ENCODE measurements at places on chromosomes 6 and 20. TPM values are rescaled to one million over a fixed set of nuclear protein-coding genes. Genes with fewer than 3 reads are reported as not detected.

PPIL6 gene
- 26.3 TPM for total RNA-seq

CPNE5 gene
- 4.6 TPM for total RNA-seq

FLRT3 gene
- total RNA-seq = 12.0 TPM

SLC22A3 gene
- 2.6 TPM for total RNA-seq

ETV7 gene
- total RNA-seq = 1.4 TPM

HLA-DMB gene
- 82.9 TPM for total RNA-seq

HLA-DOA gene
- 14.8 TPM for total RNA-seq

DNA sequence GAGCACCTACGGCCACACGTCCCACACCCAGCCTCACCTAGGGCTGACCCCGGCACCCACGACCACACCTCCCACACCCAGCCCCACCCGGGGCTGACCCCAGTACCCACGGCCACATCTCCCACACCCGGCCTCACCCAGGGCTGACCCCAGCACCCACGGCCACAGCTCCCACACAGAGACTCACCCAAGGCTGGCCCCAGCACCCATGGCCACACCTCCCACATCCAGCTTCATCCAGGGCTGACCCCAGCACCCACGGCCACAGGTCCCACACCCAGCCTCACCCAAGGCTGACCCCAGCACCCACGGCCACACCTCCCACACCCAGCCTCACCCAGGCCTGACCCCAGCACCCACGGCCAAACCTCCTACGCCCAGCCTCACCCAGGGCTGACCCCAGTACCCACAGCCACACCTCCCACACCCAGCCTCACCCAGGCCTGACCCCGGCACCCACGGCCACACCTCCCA, 36.7 kb downstream of the NINL start:
- H3K4me1 ChIP-seq = peaks cover 28% of the 10 kb centered on the region
- no peaks in the 10 kb centered on the region for H3K27me3 ChIP-seq
- H3K27ac ChIP-seq = no peak overlapping the region
- no peaks in the 10 kb centered on the region for H3K36me3 ChIP-seq
- no peak for DNase-seq

GRCh38 chr20:54350415-54350814, 125.0 kb upstream of the DOK5 start:
- H3K36me3 ChIP-seq = no peaks in the 10 kb centered on the region
- H3K4me3 ChIP-seq = no peak overlapping the region
- no peak for DNase-seq
- no peak overlapping the region for H3K27ac ChIP-seq

DNA sequence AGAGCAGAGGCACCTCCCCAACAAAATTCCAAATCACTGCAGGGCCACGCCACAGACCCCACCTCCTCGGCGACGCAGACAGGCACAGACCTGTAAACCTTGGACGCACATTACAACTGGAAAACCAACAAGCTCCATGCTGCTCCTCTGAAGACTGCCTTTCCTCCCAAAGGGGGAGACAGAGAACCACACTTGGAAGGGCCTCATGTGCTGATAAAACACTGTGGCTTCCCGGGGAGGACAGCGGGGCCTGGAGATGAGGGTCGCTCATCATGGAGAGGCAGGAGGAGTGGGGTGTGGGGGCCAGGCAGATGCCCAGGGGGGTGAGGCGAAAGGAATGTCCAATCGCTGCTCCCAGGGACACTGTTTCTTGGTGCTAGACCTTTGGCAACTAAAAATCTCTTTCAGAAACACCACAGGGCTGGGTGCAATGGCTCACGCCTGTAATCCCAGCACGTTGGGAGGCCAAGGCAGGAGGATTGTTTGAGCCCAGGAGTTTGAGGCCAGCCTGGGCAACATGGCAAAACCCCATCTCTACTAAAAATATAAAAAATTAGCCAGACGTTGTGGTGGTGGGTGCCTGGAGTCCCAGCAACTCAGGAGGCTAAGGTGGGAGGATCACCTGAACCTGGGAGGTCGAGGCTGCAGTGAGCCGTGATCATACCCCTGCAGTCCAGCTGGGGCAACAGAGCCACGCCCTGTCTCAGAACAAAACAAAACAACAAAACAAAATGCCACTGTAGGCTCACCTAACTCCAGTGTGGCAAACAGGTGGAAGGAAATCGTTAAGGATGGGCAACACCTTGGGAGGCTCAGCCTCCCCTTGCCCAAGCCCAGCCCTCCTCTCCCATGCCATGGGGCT, 53.8 kb downstream of the ABHD12 start:
- peak; percentile 20 for DNase-seq
- no peaks in the 10 kb centered on the region for H3K27me3 ChIP-seq
- H3K27ac ChIP-seq = peak overlapping the region; percentile 21
- no peaks in the 10 kb centered on the region for H3K36me3 ChIP-seq

DNA sequence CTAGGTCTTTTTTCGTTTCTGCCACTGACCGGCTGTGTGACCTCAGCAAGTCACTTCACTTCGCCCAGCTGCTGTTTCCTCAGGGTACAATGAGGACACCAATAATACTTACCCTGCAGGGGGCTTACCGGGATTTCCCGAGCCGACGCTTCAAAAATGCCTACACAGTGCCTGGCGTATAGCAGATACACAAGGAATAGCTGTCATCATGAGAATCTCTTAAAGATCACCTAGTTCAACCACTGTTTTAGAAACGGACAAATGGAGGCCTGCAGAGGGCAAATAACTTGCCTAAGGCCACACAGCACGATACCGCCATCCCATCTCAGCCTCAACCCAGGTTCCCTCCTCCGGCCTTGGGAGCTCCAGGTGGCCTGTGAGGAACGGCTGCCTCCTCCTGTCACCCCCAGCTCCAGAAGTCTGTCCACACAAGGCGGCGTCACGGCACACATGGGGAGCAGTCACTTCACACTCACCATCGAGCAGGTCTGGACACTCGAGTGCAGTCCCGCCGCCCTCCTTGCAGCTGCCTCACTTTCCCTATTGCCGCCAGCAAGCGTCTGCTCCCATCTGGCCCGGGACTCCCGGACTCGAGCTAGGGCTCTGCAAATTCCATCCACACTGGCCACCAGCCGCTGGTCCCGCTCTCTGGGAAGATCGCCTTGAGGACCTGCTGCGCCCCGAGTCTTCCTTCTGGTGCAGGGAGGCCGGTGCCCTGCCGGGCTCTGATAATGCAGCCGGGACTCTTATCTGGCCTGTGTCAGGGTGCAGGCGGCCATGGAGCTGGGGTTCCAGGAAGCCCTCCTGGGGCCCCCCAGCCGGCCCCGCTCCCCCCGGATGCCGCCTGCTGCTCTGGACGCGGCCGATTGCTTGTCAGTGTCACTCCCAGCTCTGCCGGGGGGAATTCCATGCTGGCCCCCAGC, at the start of gene RIPOR3:
RIPOR3 (minus strand) TSS at position 893 of the 923 bp plus-strand sequence; CDS start at position 479, 414 bp downstream.
- peaks cover 6% of the 10 kb centered on the region for H3K4me1 ChIP-seq
- no peak for DNase-seq
- H3K27me3 ChIP-seq = no peaks in the 10 kb centered on the region

- H3K4me1 ChIP-seq = no peaks in the 10 kb centered on the region
- DNase-seq = no peak
- no peaks in the 10 kb centered on the region for H3K27me3 ChIP-seq
- no peak overlapping the region for H3K27ac ChIP-seq
- H3K4me3 ChIP-seq = no peak overlapping the region
Observed at GRCh38 chr6:104613416-104614001, 246.2 kb downstream of the HACE1 start.

- peaks cover 49% of the 10 kb centered on the region for H3K4me1 ChIP-seq
- no peaks in the 10 kb centered on the region for H3K36me3 ChIP-seq
- DNase-seq = no peak
- H3K27ac ChIP-seq = no peak overlapping the region
Observed at GRCh38 chr20:34047917-34048316, 54.2 kb downstream of the RALY start.

DNA sequence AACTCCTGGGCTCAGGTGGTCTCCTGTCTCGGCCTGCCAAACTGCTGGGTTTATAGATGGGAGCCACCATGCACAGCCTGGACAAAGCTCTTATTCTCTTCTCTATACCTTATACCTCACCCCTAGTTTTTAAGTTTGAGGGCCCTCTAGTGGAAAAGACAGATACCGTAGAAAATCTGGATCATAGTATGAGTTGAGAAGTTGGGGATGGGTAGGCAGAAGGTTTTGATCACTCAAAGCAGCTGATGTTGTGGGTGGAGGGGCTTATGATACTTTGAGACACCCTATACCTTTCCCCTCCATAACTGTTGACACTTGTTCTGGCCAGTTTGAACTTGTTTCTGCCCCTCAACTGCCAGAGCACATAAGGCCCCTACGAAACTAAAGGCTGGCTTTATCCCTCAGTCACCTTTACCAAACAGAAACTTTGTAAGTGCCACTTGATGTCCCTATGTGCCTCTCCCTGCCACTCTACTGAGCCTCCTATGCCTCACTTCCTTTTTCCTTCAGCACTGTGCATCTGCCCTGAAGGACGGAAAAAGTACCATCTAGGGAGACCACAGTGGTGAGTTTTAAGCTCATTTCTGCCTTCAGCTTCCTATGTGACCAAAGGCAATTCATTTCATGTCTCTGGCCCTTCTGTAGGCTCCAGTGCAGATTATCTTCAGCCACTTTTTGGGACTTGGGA, 28.6 kb downstream of the RALY start:
- peaks cover 95% of the 10 kb centered on the region for H3K4me1 ChIP-seq
- no peaks in the 10 kb centered on the region for H3K27me3 ChIP-seq
- H3K36me3 ChIP-seq = no peaks in the 10 kb centered on the region
- DNase-seq = no peak
- peak overlapping the region; percentile 80 for H3K27ac ChIP-seq

DNA sequence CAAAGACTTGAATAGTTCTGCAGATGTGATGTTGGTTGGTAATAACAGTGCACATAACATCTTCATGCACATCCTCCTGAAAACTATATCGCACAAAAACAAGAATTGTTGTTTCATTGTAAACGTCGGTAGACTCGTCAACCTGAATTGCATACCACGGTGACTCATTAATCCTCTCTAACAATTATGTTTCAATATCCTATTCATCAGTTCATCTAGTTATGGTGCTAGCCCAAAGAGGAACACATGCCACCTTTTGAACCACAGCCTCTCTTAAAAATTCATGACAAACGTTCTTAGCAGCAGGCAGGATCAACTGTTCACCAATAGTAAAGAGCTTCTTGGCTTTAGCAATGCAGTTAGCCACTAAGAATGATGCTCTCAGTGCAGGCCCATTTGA, 25.0 kb downstream of the CRYBG1 start:
- H3K4me1 ChIP-seq = no peaks in the 10 kb centered on the region
- H3K36me3 ChIP-seq = no peaks in the 10 kb centered on the region
- H3K27me3 ChIP-seq = no peaks in the 10 kb centered on the region
- H3K4me3 ChIP-seq = no peak overlapping the region

DNA sequence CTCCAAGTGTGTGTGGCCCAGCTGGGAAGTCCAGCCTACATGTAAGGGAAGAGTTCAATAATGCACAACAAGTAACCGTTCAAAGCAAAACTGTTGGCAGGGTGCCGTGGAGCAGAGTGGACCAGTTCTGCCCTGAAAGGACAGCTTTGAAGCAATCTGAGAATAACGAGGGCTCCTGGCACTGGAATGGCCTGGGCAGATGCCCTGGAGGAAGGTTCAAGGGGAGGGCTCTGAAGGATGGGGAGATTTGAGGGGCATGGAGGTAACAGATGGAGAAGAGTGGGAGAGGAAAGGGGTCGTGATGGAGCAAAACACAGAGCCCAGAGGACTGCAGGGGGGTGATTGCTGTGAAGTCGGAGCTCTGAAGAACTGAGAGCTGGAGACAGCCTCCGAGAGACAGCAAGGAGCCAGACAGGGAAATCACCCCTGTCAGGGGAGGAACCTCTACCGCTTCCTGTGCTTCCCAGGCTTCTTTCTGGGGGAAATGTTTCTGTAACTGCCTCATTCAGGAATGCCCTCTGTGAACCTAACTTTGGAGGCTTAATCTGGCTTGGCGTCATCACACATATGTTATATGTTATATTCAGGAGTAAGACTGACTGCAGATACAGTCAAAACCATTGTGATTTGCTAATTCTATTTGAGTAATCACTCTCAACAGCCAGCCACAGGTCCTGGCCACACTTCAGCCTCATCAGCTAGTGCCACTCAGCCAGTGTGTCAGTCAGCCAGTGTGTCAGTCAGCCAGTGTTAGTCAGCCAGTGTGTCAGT, 41.2 kb downstream of the ZC3H12D start:
- H3K27ac ChIP-seq = no peak overlapping the region
- no peaks in the 10 kb centered on the region for H3K4me1 ChIP-seq
- H3K4me3 ChIP-seq = no peak overlapping the region
- DNase-seq = no peak
- H3K36me3 ChIP-seq = no peaks in the 10 kb centered on the region

GRCh38 chr20:54611708-54612412, 136.5 kb downstream of the DOK5 start:
- DNase-seq = no peak
- H3K27ac ChIP-seq = no peak overlapping the region
- no peaks in the 10 kb centered on the region for H3K36me3 ChIP-seq
- no peak overlapping the region for H3K4me3 ChIP-seq

DNA sequence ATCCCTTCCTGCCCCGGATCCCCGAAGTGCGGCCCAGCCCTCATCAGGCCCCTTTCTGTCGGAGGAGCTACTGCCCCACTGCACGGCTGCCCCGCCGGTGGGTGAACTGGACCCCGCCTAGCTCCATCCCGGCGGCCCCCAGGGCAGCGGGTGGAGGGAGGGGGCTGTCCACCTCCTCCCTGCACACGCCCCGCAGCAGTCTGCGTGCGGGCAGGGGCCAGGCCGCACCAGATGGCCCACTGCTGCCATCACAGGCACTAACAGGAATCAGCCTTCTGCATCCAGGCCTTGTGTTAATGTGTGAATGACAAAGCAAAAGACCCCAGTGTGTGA, 54.9 kb upstream of the UNC93A start:
- no peak overlapping the region for H3K4me3 ChIP-seq
- DNase-seq = no peak
- H3K4me1 ChIP-seq = no peaks in the 10 kb centered on the region

GRCh38 chr6:13600036-13600435, 15.1 kb upstream of the NOL7 start:
- H3K27me3 ChIP-seq = no peaks in the 10 kb centered on the region
- no peak overlapping the region for H3K27ac ChIP-seq
- DNase-seq = no peak
- H3K4me3 ChIP-seq = no peak overlapping the region
- no peaks in the 10 kb centered on the region for H3K4me1 ChIP-seq

GRCh38 chr6:98024359-98024758, 741.3 kb upstream of the MMS22L start:
- no peak overlapping the region for H3K27ac ChIP-seq
- no peak overlapping the region for H3K4me3 ChIP-seq
- no peaks in the 10 kb centered on the region for H3K27me3 ChIP-seq
- H3K4me1 ChIP-seq = no peaks in the 10 kb centered on the region
